ENCODE measurements at places on chromosomes 13 and 19.

- DNase-seq: no peak
These were observed 57.5 kb upstream of the AKAP11 start for GRCh38 chr13:42214446-42214845.

DNA sequence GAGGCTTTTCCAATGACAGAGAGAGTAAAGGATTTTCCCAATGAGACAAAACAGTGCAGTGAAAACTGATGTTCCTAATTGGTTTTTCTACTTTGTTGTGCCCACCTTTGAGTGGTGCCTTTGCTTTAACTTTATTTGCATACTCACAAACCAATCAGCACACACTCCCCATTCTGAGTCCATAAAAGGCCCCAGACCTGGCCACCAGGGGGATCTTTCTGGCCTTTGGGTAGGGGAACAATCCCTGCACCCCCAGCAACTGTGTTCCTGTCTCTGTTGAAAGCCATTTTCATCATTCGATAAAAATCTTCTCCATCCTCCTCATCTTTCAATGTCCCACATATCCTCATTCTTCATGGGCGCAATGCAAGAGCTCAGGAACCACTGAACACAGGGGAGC is 252.8 kb downstream of the B3GLCT start:
- DNase-seq: no peak

- DNase-seq: no peak
These were observed 322 bp downstream of the ZNF558 start for GRCh38 chr19:8831832-8832131.

DNA sequence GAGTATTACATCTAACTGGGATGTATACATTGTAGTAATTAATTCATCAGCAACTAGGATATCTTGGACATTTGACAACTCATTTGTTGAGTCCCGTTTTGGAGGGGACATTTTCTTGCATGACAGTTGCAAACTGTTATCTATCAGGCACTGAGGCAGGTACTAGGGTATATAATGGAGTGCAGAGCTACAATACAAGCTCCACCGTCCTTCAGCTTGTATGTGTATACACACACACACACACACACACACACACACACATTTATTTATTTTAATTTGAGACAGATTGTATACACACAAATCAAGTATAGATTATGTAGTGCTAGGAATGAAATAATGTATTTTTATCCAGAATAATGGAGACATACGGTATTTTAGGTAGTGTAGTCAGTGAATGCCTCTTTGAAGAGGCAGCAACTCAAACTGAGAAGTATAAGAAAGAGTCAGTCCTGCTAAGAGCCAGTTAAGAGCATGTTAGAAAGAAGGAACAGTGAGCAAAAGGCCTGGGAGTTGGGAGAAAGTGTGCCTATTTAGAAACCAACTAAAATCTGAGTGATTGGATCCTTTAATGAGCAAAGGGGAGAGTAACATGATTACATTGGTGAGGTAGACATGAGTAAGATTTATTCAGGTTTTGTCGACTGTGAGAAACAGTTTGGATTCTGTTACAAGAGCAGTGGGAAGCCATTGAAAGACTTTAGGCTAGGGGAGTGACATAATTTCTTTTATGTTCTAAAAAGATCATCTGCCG is 74.5 kb downstream of the NBEA start:
- DNase-seq: peak; percentile 4

DNA sequence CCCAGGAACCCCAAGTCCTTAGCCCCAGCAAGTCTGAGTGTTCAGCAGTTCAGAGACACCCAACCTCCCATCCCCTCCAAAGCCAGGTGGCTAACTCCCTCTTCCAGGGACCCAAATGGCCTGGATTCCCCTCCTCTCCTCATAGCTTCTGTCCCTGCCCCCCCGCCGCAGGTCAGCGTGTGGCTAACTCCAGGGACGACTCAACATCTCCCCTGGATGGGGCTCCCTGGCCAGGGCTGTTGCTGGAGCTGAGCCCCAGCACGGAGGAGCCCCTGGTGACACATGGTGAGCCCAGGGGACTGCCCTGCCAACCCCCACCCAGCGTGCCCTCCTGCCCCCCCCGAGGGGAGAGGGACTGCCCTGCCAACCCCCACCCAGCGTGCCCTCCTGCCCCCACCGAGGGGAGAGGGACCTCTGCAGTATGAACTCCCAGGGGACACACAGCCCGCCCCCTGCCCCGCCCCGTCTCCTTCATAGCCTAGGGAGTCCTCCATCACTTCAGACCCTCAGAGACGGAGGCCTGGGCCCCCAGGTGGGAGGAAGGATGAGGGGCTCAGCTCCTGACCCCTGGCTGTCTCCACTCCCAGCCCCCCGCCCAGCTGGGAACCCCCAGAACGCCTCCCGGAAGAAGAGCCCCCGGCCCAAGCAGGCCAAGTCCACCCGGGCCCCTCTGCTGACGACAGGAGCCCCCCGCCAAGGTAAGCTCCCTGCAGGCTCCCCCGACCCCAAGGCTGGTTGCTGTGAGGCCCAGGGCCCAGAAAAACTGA is 1.7 kb downstream of the SSC5D start:
- no peak for DNase-seq

DNA sequence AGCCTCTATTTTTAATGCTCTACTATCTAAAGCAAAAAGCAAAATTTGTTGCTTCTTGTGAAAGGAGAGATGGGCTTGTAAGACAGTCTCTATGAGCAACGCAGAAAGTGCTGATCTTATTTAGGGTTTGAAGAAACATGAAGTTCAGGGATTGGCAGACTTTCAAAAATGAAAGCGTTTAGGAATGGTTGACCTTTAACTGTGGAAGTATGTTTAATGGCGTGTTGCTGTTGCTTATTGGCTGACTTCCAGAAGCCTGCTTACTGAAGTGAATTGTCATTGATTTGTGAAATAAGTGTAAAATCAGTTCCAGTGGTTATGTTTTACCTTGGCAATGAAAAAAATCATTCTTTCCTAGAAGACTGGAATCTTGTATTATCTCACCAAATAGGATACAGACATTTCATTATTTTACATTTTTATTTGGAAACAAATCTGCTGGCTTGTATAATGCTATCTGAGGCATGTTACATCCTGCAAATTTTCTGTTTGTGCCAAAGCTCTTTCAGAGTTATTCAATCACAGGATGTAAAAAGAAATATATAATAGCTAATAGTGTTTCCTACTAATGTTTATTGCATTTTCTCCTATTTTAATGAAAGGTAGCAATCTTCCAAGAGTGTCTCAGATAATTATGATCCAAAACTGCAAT is 221.3 kb upstream of the SLITRK6 start:
- DNase-seq: peak; percentile 53

DNA sequence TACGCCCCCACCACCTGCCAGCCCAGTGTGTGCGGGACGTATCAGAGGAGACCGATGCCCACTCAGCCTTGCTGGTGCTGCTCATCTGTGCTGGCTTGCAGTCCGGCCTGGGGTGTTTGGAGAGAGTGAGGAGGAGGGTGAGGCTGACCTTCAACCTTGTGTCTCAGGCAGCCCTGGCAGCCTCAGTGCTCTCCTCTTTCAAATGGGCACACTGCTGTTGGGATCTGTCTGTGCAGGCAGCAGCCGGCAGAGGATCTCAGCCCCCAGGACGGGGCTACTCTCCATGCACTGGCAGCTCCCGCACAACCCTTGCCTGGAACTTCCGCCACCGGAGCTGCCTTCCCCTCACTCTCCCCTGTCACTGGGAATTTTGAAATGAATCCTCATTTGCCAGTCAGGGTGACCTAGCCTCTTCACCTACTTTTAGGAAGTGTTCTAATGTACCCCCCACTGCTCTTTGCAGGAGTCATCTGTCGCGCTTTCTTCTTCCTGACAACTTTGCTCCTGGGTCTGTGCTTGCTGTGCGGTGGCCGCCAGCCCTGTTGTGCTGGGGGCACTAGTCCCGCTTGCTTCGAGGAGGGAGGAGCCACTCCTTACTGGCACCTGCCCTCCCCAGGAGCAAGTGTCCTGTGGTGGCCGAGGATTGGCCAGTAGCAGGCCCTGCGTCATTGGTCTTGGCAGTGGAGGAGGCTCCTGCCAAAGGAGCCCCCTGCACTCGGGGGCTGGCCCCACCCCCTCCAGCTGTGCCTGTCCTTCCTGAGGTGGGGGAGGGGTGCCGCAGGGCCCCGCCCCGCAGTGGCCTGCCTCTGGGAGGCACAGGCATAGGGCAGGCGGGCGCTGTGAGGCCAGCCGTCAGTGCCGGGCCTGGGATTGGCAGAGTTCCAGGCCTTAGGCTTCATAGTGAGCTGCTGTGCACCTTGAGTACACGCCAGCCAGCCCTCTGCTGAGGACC is 53.4 kb downstream of the TSSK6 start:
- peak; percentile 75 for DNase-seq

DNA sequence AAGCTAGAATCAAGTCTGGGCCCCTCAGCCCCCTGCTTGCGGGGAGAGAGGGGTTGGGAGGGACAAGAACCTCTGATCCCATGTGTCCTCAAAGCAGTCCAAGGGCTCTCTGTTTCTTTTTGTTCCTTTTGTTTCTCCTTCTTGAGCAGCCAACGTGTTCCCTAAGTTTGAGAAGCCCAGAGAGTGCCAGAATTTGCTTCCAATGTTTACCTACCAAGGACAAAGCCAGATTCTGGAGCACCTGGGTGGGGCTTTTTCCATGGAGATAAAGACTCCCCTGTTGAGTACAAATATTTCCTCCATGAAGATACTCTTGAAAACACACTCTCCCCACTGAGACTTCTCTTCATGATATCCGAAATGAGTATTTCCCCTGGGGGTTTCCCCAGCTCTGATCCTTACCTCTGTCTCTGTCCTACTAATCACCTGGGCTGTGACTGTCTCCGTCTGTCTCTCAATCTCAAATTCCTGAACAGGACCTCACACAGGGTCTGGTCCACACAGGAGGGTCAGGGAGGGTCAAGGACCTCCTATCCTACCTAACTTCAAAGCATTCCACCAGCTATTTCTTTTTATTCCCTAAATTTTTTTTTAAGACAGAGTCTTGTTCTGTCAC is 27.4 kb downstream of the CD177 start:
- no peak for DNase-seq

DNA sequence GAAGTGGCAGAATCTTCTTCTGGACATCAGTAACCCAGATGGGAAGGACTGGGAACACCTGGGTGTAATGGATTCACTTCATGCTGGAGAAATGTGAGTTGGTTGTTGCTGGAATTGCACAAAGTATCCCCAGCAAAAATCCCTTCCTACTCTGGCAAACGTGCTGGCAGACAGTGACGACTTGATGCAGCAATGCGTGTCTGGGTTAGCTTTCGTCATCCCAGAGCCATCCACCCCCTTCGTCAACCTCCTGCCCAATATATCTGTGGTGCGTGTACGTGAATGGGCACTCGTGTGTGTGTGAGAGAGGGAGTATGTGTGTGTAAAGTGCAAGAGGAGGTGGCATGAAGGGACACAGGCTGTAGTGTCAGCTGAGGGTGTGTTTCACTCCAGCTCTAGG is 70.9 kb downstream of the TM9SF2 start:
- DNase-seq: no peak

- no peak for DNase-seq
These were observed 4.8 kb upstream of the TM9SF2 start for GRCh38 chr13:99496184-99497142.

- no peak for DNase-seq
These were observed 1.8 kb downstream of the ACOD1 start for GRCh38 chr13:76950101-76950500.

DNA sequence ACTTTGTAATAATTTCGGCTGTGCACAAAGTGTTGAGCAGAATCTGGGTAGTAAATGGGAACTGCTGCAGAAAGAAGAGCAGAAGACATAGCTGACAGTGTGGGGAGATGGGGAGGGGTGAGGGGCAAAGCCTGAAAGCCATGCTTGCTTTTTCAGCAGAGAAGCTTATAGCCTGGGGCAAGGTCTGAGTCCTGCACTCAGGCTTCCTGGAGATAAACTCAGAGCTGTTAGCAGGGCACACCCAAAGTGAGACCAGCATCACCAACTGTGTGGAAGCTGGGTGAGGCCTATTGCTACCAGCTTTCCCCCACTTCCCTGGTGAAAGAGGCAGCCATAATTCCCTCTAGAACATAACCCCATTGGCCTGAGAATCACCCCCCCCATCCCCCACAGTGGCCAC is 15.6 kb upstream of the LHFPL6 start:
- DNase-seq: no peak

DNA sequence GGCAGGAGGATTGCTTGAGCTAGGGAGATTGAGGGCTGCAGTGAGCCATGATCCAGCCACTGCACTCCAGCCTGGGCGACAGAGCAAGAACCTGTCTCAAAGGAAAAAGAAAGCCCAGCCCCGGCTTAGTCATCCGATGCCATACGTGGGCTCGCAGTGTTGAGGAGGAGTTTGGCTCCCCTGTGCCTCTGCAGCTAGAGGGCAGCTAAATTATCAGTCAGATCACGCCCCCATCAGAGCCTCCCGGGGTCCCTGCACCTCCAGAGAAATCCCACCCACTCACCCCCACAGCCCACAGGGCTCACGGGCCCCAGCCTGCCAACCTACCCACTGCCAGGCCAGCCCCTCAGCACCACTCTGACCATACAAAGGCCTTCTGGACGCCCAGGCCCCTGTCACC is 27.6 kb downstream of the MAU2 start:
- DNase-seq: peak; percentile 45

DNA sequence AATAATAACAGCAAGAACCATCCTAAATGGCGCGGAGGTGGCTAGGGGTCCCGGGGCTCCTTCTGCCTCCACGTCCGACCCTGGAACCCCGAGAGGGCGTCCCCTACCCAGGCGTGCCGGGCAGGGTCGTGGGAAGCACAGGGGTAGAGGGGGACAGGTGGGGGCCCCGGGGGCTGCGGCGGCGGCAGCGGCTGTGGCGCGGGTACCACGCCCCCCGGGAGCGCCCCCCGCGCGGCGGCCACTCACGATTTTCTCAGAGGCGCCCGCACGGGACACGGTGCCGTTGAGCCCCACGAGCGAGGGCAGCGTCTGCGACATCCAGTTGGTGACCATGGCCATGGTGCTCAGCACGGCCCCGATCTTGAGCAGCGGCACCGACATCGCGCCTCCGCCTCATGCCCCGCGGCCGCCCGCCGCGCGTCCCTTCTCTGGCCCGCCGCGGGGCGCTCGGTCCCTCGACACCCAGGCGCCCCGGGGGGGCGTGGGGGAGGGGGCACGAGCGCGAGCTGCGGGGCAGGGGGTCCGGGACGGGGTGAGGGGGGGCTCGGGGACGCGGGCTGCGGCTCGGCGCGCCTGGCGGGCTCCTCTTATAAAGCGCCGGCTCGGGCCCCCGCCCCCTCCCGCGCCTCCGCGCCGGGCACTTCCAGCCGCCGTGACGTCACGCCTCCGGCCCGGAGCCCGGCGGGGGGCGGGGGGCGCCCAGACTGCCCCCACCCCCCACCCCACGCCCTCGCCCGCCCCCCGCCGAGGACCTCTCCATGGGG is 22.9 kb downstream of the OLFM2 start:
- DNase-seq: peak; percentile 54

DNA sequence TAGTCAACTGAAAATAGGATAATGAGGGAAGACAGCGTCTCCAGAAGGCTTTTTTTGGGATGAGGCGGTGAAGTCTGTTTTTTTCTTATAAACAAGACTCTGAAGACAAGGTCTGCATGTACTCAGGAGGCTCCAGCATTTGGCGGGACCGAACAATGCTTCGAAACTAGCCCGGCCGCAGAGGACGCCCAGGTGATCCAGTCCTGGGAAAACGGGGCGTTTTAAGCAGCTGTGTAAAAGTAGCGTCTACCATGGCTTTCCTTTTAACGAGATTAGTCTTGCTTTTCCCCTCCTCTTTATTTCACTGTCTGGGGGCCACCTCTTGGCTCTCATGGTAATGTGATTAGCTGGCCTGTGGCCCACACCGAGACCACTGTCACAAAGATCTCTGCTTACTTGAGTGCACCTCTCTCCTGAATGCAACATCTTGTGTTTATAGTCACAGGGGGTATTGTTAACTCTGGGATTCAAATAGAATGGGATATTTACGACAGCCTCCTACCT is 29.4 kb upstream of the GTF3A start:
- no peak for DNase-seq

Data from astrocyte of the hippocampus (primary cell).